Renal cortex interstitium (tissue), 15 donors: ENCODE measurements at places on chromosomes 12 and 14.

DNA sequence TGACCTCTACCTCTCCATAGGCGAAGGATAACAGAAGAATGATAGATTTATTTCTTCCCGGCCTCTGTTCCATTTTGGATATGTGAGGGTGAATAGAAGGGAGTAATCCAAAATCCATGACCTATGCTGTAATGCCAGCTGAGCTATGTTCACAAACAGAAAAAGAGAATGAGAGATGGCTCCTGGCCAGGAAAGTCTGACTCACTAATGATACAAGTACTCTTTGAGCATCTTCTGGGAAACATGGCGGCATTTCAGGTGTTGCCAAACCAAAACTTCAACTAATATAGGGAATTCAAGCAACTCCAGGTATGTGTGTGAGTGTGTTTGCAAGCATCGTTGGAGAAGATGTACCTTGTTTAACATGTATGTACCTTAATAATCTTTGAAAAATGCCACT, 55.1 kb downstream of the MED13L start:
- no peak for DNase-seq

DNA sequence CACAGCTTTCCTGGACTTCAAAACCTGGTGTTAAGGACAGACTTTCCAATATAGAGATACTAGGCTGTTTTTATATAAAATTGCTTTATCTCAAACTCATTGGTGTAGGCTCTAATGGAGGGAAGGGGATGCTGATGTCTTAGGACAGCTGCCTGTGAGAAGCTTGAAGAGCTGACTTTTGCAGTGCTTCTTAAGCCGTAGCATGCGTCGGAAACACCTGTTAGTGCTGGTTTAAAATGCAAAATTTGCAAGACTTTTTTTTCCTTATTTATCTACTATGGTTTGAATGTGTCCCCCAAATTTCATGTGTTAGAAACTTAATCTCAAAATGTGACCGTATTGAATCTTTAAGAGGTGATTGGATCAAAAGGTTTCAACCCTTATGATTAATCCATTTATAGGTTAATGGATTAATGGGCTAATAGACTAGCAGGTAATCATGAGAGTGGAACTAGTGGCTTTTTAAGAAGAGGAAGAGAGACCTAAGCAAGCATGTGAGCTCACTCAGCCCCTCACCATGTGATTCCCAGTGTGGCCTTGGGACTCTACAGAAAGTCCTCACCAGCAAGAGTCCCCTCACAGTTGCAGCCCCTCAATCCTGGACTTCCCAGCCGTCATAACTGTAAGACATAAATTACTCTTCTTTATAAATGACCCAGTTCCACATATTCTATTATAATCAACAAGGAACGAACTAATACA, 60.9 kb upstream of the FUT8 start:
- no peak for DNase-seq

GRCh38 chr14:93533437-93533836, 102.7 kb downstream of the UNC79 start:
- no peak for DNase-seq

- no peak for DNase-seq
These were observed 76.5 kb downstream of the WNK1 start for GRCh38 chr12:828726-829395.

DNA sequence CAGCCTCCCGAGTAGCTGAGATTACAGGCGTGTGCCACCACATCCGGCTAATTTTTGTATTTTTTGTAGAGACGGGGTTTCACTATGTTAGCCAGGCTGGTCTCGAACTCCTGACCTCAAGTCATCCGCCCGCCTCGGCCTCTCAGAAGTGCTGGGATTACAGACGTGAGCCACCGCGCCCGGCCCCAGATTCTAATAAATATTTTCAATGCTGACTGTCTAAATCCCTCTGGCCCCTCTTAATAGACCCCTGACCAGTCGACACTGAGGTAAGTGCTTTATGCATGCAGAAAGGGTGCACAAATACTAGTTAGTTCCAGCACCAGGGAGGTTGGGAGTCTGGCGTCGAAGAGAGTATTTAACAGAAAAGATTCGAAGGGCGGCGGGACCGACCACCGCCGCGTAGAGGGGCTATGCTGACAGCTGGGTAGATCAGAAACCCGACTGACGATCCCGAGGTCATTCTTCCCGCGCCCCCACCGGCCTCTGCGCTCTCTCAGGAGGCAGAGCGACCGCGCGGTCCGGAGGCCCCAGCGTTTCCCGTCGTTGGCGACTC, 1.1 kb upstream of the SPATS2 start:
- DNase-seq, result no peak

DNA sequence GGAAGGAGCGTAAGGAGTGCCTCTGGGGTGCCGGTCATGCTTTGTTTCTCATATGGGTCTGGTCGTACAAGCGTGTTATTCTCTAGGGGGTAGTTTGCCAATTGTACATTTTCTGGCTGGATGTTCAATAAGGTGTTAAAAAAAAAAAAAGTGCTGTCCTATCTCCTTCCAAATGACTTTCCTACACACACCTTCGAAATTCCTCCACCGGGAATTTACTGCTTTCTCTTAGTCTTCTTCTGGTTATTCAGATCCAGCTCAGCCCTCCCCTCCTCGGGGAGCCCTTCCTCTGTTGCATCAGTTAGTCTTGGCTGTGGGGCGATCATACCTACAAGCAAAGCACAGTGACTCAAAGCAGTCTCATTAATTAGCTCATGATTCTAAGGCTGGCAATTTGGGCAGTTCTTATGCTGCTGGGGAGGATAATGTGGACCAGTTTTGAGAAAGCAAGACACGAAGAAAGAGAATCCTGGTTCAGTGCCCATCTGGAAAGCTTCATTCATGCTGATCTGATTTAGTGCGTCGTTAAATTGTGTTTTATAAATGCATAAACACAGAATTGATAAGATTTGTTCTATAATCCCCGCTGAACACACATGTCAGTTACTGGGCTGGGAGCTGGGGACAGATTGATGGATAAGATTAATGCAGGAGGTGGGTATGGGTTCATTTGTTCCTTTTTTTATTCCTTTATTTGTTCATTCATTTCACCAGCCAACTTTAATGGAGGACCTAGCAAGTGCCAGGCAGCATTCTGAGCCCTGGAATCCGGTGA, 9.2 kb upstream of the CLMN start:
- DNase-seq, result no peak

- DNase-seq, result no peak
These were observed 14.0 kb downstream of the ULK1 start for GRCh38 chr12:131908092-131909080.

DNA sequence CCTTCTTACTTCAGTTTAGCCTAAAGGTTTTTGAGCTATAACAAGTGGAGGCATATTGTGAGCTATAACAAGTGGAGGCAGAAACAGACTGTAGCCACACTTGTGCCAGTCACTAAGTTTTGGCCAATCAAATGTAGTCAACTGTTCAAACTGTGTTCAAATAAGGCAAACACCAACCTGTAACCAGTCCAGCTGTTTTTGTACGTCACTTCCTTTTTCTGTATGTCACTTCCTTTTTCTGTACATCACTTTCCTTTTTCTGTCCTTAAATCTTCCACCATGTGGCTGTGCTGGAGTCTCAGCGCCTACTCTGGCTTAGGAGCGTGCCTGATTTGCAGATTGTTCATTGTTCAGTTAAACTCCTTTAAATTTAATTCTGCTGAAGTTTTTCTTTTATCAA, 79.7 kb downstream of the FUT8 start:
- DNase-seq, result no peak

DNA sequence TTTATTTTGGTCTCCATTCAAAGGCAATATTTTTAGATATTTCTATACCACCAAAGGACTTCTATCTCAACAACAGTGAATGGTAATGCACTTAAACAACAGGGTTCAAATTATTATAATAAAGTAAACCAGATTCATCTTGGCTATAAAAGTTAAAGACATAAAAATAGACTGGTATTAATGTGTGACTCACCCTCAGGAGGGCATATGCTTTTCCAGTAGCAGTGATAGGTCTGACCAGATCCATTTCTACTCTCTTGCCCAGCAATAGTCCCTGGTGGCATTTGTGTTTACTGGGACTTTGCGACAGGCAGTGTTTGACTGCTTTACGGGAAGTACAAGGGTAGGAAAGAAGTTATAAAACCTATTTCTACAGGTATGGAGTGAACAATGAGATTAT, 353.2 kb upstream of the ATP2B1 start:
- DNase-seq, result no peak

GRCh38 chr12:53502331-53502730, 1.2 kb downstream of the TARBP2 start:
- no peak for DNase-seq
